ENCODE measurements at places on chromosomes 1 and 21. TPM values are rescaled to one million over a fixed set of nuclear protein-coding genes. Genes with fewer than 3 reads are reported as not detected.

- no peaks in the 10 kb centered on the region for H3K36me3 ChIP-seq
- H3K4me1 ChIP-seq = peaks cover 12% of the 10 kb centered on the region
- H3K27ac ChIP-seq = no peak overlapping the region
- no peak for DNase-seq
Measured at GRCh38 chr1:228018125-228018398, 11.3 kb downstream of the WNT3A start.

DNA sequence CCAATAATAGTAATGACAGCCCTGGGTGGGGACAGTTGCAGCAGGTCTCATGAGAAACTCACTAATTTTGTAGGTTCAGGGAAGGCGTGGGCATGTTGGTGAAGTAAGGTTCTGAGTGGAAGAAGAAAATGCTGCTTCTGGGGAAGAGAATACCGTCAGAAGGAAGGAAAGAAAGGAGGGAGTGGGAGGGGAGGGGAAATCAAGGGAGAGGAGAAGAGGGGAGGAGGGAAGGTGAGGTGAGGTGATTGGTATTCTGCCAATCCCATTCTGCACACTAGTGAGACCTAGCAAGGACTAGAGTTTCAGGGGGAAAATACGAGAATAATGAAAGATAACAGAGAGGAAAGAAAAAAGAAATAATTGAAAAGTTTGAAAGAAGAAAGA lies 32.4 kb upstream of the MGST3 start:
- peaks cover 21% of the 10 kb centered on the region for H3K27me3 ChIP-seq
- peaks cover 21% of the 10 kb centered on the region for H3K4me1 ChIP-seq
- peak overlapping the region; percentile 89 for H3K4me3 ChIP-seq
- H3K36me3 ChIP-seq = no peaks in the 10 kb centered on the region
- DNase-seq = no peak

- peak overlapping the region; percentile 64 for H3K27ac ChIP-seq
- H3K27me3 ChIP-seq = no peaks in the 10 kb centered on the region
- H3K4me1 ChIP-seq = peaks cover 37% of the 10 kb centered on the region
- peak; percentile 74 for DNase-seq
- peak overlapping the region; percentile 39 for H3K4me3 ChIP-seq
- H3K36me3 ChIP-seq = no peaks in the 10 kb centered on the region
Measured at GRCh38 chr21:41653954-41654491, 112.8 kb downstream of the RIPK4 start.

MFSD2A gene
- total RNA-seq = 52.9 TPM

DNA sequence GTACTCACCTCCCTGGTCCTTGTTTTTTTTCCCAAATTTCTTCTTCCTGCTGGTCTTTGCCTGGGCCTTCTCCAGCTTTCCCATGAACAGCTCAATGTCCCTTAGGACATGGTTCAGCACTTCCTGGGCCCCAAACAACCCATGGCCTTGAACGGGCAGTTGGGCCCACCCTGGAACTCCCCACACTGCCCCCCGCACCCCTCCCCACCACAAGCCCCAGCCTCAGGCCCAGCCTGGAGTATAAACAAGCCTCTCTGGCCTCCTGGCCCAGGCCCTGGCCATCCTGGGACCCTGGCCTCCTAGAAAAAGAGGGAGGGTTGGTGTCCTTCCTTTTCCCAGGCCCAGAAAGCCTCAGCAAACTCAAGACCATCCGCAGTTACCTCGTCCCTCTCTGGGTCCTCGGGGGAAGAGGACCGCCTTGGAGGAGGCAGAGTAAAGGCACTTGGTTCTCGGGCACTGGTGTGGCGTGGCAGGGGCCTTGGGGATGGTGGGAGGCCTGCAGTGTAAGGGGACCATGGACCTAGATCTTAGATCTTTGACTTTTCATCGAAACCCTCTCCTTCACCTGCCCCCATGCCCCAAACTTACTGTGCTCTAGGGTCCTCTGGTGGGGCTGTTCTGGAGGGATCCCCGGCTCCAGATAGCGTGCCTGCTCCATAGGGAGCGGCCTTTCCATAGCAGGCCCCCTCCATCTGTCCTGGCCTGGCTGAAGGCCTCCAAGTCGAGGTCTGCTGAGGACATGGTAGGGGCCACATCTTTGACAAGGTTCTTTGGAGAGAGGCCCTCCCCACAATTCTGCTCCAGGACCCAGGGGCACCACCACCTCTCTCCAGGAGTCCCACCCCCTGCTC lies 5.6 kb downstream of the EPS8L3 start:
- H3K36me3 ChIP-seq = no peaks in the 10 kb centered on the region
- DNase-seq = no peak
- no peaks in the 10 kb centered on the region for H3K27me3 ChIP-seq
- no peak overlapping the region for H3K4me3 ChIP-seq
- H3K4me1 ChIP-seq = no peaks in the 10 kb centered on the region

ECM1 gene
- total RNA-seq = 1.7 TPM

DNA sequence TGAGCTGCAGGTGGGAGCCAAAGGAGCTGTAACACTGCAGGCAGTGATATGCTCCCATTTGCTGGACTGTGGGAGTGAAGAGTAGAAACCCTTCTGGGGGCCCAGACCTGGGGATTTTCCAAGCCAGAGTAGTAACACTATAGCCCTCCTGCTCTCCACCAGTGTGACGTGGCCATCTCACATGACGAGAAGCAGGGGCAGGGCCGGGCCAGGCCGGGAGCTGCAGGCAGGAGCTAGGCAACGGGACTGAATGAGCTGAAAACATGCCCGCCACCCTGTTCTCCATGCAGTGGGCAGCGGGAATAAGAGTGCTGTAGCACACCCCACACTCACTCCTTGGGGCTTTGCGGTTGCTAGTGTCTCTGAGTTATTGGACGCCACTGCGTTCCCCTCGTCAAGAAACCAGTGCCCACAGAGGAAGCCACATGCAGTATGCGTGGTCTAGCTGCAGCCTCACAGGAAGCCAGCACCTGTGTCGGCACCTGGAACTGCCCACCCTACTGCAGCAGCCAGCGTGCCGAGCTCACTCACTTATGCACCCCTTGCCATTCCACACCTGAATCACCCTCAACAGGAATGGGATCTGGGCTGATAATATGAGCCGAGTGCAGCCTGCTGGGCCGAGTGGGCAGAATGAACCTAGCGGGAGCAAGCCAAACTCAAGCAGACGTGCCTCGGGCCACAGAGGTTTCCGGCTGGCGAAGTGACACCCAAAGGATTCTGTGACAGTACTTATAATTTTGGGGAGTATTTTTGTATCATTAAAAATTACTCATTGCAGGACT lies 1389.6 kb downstream of the KCNT2 start:
- H3K27ac ChIP-seq = no peak overlapping the region
- no peaks in the 10 kb centered on the region for H3K4me1 ChIP-seq
- no peaks in the 10 kb centered on the region for H3K27me3 ChIP-seq
- DNase-seq = no peak
